ENCODE measurements at places on chromosomes 12 and 14.

DNA sequence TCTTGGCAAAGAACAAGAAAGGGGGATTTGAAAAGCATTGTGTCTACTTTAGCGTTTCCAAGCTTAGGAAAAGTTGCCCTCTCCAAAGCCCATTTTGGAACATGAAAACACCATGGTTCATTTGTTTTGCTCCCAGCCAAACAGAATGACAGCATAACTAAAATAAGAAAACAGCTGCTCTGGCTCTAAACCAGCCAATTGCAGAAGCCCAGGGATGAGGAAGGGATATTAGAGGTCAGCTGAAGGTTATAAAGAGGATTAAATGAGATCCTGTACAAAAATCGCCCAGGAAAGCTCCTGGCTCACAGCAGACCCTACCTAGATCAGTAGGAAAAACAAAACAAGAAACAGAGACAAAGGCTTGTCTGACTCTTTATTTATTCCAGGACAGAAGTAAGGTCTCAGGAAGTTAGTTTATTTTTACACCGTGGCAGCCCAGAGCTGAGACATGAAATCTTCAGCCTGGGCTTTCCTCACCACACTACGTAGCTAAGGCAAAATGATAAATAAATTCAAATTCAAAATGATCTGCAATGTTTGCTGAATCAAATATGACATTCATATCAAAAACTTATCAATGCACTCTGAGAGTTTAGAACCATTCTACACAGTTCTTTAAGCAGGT is 25.9 kb downstream of the SPX start:
- DNase-seq, result no peak
- H3K36me3 ChIP-seq, result no peaks in the 10 kb centered on the region
- H3K27me3 ChIP-seq, result no peaks in the 10 kb centered on the region
- H3K4me1 ChIP-seq, result no peaks in the 10 kb centered on the region

DNA sequence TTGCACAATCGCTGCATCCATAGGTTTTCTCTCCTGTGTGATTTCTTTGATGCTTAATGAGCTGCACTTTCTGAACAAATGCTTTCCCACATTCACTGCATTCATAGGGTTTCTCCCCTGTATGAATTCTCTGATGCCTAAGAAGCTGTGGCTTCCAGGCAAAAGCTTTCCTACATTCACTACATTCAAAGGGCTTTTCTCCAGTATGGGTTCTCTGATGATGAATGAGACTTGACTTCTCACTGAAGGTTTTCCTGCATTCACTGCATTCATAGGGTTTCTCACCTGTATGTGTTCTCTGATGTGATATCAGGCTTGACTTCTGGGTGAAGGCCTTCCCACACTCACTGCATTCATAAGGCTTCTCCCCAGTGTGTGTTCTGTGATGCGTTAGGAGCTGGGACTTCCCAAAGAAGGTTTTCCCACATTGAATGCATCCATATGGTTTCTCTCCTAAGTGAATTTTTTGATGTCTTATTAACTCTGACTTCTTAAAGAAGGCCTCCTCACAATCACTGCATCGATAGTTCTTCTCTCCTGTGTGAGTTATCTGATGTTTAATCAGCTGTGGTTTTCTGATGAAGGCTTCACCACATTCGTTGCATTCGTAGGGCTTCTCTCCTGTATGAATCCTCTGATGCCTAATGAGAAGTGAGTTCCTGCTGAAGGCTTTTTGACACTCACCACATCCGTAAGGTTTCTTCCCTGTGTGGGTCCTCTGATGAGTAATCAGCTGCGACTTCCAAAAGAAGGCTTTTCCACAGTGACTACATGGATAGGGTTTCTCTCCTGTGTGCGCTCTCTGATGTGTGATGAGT is 30.3 kb downstream of the ZNF605 start:
- H3K27me3 ChIP-seq, result no peaks in the 10 kb centered on the region
- no peaks in the 10 kb centered on the region for H3K36me3 ChIP-seq
- peak overlapping the region; percentile 29 for H3K4me3 ChIP-seq

- no peak overlapping the region for H3K4me3 ChIP-seq
- no peak for DNase-seq
- H3K27ac ChIP-seq, result no peak overlapping the region
- H3K4me1 ChIP-seq, result no peaks in the 10 kb centered on the region
Observed at GRCh38 chr12:24121911-24122310, 172.4 kb upstream of the SOX5 start.

GRCh38 chr14:77409131-77409533 is 14.2 kb downstream of the NOXRED1 start:
- H3K36me3 ChIP-seq, result no peaks in the 10 kb centered on the region
- no peaks in the 10 kb centered on the region for H3K4me1 ChIP-seq
- H3K27ac ChIP-seq, result no peak overlapping the region

DNA sequence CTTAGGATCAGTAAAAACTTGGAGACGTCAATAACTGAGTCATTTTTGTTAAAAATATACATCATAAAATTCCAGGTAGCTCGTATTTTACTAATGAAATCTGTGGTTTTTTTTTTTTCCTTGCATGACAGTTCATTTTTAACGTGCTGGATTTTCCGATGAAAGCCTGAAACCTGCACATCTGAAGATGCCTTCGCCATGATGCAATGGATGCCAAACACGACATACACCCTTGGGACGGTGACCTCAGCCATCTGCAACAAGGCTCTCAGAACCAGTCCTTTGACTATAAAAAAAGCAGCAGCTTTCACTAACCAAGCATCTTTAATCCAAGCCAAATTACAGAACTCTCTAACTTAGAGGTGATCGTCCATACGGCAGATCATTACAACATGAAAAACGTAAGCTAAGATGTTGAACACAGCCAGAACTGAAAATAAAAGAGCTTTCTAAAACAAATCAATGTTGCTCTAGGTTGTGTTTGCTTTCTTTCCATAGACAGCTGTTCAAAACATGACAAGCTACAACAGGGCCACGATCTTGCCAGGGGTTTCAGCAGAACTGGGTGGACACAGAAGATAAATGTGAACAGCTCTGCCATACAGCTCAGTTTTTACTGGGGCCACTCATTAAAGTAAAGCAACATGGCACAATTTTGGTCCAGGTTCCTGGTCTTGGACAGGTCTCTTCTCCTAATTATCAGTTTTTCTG is 7.8 kb downstream of the NIN start:
- peak; percentile 35 for DNase-seq
- H3K36me3 ChIP-seq, result no peaks in the 10 kb centered on the region
- no peak overlapping the region for H3K4me3 ChIP-seq
- no peaks in the 10 kb centered on the region for H3K27me3 ChIP-seq
- H3K27ac ChIP-seq, result no peak overlapping the region

- no peak overlapping the region for H3K4me3 ChIP-seq
- no peaks in the 10 kb centered on the region for H3K36me3 ChIP-seq
- no peak overlapping the region for H3K27ac ChIP-seq
- H3K4me1 ChIP-seq, result peaks cover 12% of the 10 kb centered on the region
- H3K27me3 ChIP-seq, result no peaks in the 10 kb centered on the region
- DNase-seq, result no peak
Observed at GRCh38 chr12:50050119-50050385, 7.3 kb upstream of the ASIC1 start.

DNA sequence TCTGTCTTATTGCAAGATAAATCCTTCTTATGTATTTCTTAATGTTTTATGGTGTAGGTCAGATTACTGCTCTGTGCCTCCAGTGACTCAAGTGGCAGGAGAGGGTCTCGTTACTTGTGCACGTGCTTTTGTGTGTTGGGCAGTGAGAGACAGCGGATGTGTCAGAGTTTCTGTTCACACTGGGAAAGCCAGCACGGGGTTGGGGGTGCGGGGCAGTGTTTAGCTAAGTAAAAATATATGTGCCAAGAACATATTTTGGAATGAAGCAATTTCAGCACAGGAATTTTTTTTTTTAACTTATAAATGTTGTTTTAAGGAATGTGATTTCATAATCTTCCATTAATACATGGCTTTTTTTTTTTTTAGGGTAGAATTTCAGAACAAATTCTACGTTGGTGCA is 4.5 kb upstream of the DNAH10 start:
- no peaks in the 10 kb centered on the region for H3K27me3 ChIP-seq
- no peak overlapping the region for H3K4me3 ChIP-seq
- H3K27ac ChIP-seq, result no peak overlapping the region
- H3K4me1 ChIP-seq, result peaks cover 1% of the 10 kb centered on the region
- H3K36me3 ChIP-seq, result peaks cover 15% of the 10 kb centered on the region
- DNase-seq, result no peak

DNA sequence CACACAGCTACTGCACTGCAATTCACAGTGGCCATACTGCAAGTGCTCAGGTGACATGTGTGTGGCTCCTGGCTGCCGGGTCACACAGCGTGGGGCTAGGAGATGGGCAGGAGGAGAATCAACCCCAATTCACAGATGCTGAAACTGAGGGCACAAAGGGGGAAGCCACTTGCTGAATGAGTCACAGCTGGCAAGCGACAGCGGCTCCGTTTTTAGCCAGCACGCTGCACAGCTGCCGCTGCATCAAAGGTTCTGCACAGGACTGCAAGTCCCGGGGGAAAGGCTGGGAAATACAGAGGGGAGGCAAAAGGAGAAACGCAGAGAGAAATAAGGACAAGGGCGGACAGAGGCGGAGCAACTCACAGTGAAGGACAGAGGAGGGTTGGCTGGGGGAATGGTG is 57.9 kb downstream of the KDM2B start:
- no peak overlapping the region for H3K4me3 ChIP-seq
- peaks cover 1% of the 10 kb centered on the region for H3K36me3 ChIP-seq
- no peak for DNase-seq
- H3K27ac ChIP-seq, result no peak overlapping the region
- H3K27me3 ChIP-seq, result no peaks in the 10 kb centered on the region

DNA sequence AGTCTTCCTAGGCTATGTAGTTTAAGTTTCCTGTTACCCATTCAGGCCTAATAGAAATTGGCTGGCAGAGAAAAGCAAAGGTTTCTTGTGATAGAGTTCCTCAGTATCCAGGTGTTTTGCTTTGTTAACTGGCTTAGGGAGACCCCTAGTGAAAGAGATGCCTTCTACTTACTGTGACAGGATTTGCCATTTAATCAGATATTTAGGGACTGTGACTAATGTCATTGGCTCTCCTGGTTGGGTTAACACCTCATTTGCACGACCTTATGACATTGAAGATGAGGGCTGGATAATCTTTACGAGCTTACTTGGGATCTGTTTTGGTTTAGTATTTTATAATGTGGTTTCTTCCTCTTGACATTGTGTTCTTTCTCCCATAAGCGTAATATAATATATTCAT is 5.8 kb downstream of the MON2 start:
- H3K27ac ChIP-seq, result no peak overlapping the region
- peaks cover 2% of the 10 kb centered on the region for H3K4me1 ChIP-seq
- DNase-seq, result peak; percentile 95
- H3K27me3 ChIP-seq, result no peaks in the 10 kb centered on the region
- H3K36me3 ChIP-seq, result no peaks in the 10 kb centered on the region
- H3K4me3 ChIP-seq, result no peak overlapping the region

DNA sequence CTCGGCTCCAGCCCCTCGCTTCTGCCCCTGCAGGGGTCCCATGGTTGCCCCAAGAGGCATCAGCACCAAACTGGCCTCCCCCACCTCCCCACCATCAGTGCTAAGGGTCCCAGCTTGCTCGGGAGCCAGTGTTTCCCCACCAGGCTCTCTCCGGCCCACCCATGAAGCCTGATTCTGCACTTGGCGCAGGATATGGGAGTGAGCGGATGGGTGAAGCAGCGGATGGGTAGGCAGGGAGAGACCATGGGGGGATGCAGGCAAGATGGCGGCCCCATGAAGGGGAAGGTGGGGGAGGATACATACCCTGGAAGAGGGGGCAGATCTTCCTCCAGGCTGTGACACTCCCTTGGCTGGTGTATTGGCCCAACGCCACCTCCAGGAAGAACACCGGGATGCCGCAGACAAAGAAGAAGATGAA is 9.7 kb downstream of the SLC6A12 start:
- DNase-seq, result no peak
- H3K4me1 ChIP-seq, result peaks cover 2% of the 10 kb centered on the region
- no peak overlapping the region for H3K27ac ChIP-seq

GRCh38 chr12:15893260-15893659 is 11.1 kb downstream of the STRAP start:
- no peak overlapping the region for H3K4me3 ChIP-seq
- H3K27ac ChIP-seq, result no peak overlapping the region
- peaks cover 2% of the 10 kb centered on the region for H3K36me3 ChIP-seq
- H3K27me3 ChIP-seq, result no peaks in the 10 kb centered on the region
- no peaks in the 10 kb centered on the region for H3K4me1 ChIP-seq

DNA sequence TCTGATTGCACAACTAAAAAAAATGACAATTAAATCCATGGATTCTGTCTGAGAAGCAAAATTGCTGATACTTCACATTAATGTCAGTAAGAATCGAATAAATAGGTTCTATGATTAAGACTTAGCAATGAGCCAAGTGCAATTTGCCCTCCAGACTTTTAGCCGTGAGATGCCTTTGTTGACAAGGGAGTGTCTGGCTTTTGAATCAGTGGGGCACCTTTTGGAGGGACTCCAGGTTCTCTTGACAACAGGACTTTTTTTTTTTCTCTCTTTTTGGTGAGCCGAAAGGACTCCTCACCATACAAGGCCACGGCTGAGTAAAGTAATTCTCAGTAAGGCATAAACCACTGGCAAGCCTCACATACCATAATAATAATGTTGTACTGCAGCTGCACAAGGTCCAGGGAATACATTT is 4.7 kb upstream of the MDM1 start:
- no peak for DNase-seq
- no peak overlapping the region for H3K4me3 ChIP-seq
- H3K36me3 ChIP-seq, result no peaks in the 10 kb centered on the region
- H3K4me1 ChIP-seq, result no peaks in the 10 kb centered on the region

- no peak overlapping the region for H3K4me3 ChIP-seq
- H3K4me1 ChIP-seq, result no peaks in the 10 kb centered on the region
- H3K27ac ChIP-seq, result no peak overlapping the region
- peaks cover 2% of the 10 kb centered on the region for H3K36me3 ChIP-seq
- DNase-seq, result no peak
Observed at GRCh38 chr12:132105467-132105866, 38.7 kb downstream of the DDX51 start.

- H3K27ac ChIP-seq, result no peak overlapping the region
- H3K4me3 ChIP-seq, result no peak overlapping the region
- no peaks in the 10 kb centered on the region for H3K4me1 ChIP-seq
- H3K27me3 ChIP-seq, result no peaks in the 10 kb centered on the region
Observed at GRCh38 chr14:44300916-44301315, 206.2 kb downstream of the FSCB start.

GRCh38 chr12:26157001-26157400 is 32.2 kb upstream of the BHLHE41 start:
- H3K36me3 ChIP-seq, result no peaks in the 10 kb centered on the region
- no peaks in the 10 kb centered on the region for H3K4me1 ChIP-seq
- no peak overlapping the region for H3K27ac ChIP-seq
- no peaks in the 10 kb centered on the region for H3K27me3 ChIP-seq

GRCh38 chr14:99230208-99231151 is 41.5 kb downstream of the BCL11B start:
- DNase-seq, result peak; percentile 79
- no peaks in the 10 kb centered on the region for H3K36me3 ChIP-seq
- H3K4me3 ChIP-seq, result no peak overlapping the region

- H3K4me1 ChIP-seq, result no peaks in the 10 kb centered on the region
- H3K27ac ChIP-seq, result no peak overlapping the region
- H3K27me3 ChIP-seq, result no peaks in the 10 kb centered on the region
- H3K4me3 ChIP-seq, result no peak overlapping the region
- no peaks in the 10 kb centered on the region for H3K36me3 ChIP-seq
Observed at GRCh38 chr14:104724981-104725771, 1.1 kb downstream of the ADSS1 start.

GRCh38 chr12:111685322-111685810 is 390 bp downstream of the BRAP start:
- H3K27ac ChIP-seq, result peak overlapping the region; percentile 22
- peaks cover 2% of the 10 kb centered on the region for H3K36me3 ChIP-seq

Measured in mesendoderm (in vitro differentiated cells).